ENCODE measurements at places on chromosomes 2 and 18. TPM values are rescaled to one million over a fixed set of nuclear protein-coding genes. Genes with fewer than 3 reads are reported as not detected.
A peak's percentile ranks its signal among the peaks of the same experiment; 100 is the strongest.

GRCh38 chr2:168336786-168337388 is 89.5 kb upstream of the STK39 start:
- peak; percentile 72 for DNase-seq

- no peak for DNase-seq
Observed at GRCh38 chr2:201194097-201194496, 11.2 kb downstream of the CASP10 start.

DNA sequence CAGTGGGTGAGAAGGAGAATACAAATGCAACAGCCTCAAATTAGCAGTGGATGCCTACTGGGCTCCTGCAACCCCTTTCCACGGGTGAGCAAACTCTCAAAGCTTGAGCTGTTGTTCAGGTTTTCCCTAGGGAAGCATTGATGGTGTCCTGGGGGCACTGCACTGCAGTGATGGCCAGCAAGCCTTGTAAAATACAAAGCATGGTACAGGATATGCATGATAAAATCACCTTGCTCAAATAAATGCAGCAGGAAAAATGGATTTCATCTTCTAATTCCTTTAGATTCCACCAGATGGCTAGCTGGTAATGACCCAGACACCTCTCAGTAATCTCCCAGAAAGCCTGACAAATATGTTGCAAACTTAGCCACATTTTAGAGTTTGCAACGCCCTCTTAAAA is 698.2 kb downstream of the TRIB2 start:
- no peak for DNase-seq

DNA sequence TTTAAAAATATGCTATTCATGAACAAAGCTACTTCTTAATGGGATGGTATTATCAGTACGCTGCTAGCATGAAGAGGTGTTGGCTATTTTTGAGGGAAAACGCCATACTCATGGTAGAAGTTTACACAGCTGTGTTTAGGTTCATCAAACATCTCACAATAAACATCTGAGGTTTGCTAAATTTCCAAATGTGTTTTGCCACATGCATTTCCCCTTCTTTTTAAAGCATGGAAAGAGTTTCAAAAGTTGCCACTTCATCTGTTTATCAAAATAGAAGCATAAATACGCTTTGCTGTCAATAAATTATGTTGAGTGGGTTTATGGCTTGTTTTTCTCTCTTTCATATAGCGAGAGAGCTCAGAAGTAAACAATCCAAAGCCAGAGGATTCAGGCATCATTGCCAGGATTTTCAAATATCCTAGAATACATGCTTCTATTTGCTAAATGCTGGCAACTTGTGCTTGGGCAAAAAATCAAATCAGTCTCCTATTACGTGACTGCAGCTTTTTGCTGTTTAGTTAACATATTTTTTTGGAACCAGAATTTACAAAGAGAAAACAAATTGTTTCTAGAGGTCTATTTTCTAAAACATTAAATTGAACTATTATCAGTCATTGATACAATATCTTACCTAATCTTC is 1919.9 kb upstream of the LRRTM1 start:
- DNase-seq, result no peak

DNA sequence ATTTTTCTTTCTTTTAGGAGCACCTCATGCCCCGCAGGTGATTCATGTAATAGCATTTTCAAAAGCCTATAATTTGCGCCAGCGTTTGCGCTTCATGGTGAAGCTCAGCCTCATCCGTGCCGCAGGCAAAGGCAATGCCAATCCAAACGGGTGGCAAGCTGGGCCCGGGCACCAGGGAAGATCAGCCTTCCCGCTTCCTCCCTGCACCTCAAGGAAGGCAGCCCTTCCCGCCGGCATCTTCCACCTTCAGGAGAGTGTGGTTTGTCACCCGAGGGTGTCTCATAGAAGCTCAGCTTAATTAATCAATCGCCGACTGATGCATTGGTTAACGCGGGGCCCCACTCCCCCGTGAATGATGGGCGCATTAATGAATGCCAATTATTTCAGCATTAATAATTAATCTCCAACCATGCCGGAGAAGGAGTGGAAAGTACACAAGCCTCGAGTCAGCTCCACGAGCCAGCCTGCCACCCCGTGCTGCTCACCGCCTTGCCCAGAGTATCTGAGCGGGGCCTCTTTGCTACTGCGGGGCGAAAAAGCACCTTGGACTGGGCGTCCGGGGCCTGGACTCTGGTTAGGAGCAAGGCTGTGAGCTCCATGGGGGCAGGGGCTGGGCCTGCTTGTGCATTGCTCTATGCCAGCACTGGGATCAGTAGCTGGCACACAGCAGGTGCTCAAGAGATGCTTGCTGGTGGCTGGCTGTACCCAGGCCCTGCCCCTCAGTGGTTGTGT is 13.0 kb downstream of the INHBB start:
- DNase-seq, result no peak

- no peak for DNase-seq
Observed at GRCh38 chr2:226579519-226579918, 220.1 kb downstream of the IRS1 start.

- peak; percentile 5 for DNase-seq
Observed at GRCh38 chr2:128635361-128635900, 316.8 kb upstream of the HS6ST1 start.

DNA sequence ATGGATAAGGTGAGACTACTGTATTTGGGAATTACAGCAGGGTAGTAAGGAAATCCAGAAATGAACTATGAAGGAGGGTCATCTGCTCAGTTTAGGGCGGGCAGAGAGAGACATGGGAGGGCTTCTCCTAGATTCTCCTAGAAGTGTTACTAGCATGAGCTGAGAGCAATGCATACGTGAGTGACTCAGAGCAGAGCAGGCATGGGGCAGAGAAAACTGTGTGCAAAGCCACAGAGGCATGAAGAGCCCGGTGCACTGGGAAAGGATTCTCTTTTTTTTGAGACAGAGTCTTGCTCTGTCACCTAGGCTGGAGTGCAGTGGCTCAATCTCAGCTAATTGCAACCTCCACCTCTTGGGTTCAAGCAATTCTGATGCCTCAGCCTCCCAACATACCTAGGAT is 116.2 kb downstream of the SOCS6 start:
- no peak for DNase-seq

Gene RIT2
- total RNA-seq, result not detected

Gene KATNAL2
- 0.46 TPM for total RNA-seq

Gene COL3A1
- not detected for total RNA-seq
